NCI-H526 (cell line): ENCODE measurements at places on chromosomes 12 and 14.

- no peak for DNase-seq
These were observed 8.8 kb downstream of the EIF2B2 start for GRCh38 chr14:75011356-75011994.

- DNase-seq: no peak
These were observed 117.3 kb downstream of the TXNDC16 start for GRCh38 chr14:52434955-52435354.

GRCh38 chr12:22543246-22544037 lies 900 bp downstream of the C2CD5 start:
- peak; percentile 59 for DNase-seq

- no peak for DNase-seq
These were observed 130.7 kb downstream of the DIO2 start for GRCh38 chr14:80080601-80081000.

GRCh38 chr12:111758120-111758561 lies 8.6 kb upstream of the ALDH2 start:
- DNase-seq: peak; percentile 33

DNA sequence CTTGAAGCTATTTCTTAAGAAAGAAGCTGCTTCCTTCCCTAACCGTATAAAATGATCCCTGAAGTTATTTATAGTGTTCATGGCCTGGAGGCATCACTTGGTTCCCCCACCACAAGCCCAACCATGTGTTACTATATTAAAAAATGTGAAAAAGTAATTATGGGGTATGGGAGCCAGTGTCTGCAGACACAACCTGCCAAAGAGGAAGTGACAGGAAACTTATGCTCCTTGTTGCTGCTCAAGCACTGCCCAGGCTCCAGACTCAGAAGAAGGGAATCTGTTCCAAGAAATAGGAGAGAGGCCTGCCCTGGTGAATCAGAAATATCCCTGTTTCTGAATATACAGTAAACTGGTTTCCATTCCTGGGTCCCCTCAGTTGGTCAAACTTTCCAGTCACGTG lies 217.2 kb upstream of the BMP4 start:
- DNase-seq: no peak

GRCh38 chr14:36075203-36075602 lies 101.3 kb downstream of the PTCSC3 start:
- no peak for DNase-seq

- DNase-seq: no peak
These were observed 26.1 kb upstream of the RTRAF start for GRCh38 chr14:51963286-51963685.

- DNase-seq: no peak
These were observed 110.4 kb downstream of the DAD1 start for GRCh38 chr14:22478670-22479069.

DNA sequence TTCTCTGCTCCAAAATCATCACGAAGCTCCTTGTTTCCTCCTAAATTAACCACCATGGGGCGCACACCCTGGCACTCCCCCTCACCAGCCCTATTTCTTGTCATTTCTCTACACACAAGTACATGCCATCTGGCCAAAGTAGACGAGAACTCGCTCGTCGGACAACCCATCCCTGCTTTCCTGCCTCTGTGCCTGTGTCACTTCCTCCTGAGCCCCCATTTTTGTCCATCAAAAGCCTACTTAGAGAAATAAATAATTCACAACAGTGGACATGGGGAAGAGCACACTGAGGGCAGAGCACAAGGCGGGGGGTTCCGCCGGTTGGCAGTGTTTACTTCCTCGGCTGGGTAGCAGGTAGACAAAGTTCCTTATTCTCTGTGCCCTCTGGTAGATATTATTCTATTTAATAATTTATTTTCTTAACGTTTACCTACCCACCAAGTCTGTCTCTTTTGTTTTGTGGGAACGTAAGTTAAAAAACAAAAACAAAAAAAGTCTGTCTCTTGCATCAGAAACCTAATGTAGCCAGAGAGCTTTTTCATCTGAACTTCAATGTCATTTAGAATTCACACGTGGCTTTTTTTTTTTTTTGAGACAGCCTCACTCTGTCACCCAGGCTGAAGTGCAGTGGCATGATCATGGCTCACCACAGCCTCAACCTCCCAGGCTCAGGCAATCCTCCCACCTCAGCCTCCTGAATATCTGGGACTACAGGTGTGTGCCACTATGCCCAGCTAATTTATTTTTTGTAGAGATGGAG lies 6.0 kb downstream of the VPS37B start:
- no peak for DNase-seq

GRCh38 chr14:91400696-91401095 lies 16.9 kb downstream of the CCDC88C start:
- no peak for DNase-seq

- no peak for DNase-seq
These were observed 51.2 kb downstream of the SMIM41 start for GRCh38 chr12:52130711-52131110.

DNA sequence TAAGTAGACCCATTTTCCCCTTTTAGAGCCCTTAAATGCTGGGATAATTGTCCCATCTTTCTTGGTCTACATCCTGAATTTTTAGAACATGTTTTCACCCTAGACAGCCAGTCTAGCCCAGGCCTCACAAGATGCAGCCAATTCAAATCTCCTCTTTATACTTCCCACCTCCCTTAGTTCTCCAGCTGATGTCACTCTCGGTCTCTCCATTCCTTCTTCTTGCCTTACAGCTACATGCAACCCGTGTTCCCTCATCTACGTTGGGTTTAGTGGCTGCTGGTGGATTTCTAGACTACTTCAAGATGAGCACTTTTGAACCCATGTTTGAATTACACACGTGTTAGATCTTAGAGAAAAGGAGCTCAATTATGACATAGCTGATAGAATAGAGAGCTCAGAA lies 132.0 kb downstream of the PPM1H start:
- DNase-seq: peak; percentile 29

- no peak for DNase-seq
These were observed 249.5 kb downstream of the APAF1 start for GRCh38 chr12:98894412-98895085.

DNA sequence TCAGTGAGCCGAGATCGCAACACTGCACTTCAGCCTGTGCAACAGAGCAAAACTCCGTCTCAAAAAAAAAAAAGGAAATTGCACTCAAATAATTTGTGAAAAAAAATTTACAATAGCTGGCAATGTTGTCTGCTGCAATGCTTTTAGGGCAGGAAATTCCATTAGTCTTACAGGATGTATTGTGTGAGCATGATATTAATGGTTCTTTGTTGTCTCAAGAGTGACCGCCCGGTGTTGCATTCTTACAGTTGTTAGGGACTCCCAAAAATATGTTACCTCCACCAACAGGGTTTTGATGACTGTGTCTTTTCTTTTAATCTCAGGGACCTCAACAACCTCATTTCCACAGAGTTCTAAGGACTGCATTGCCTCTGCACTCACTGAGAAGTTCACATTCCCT lies 44.8 kb downstream of the PZP start:
- DNase-seq: no peak
